ENCODE measurements at places on chromosomes 11 and 22.

DNA sequence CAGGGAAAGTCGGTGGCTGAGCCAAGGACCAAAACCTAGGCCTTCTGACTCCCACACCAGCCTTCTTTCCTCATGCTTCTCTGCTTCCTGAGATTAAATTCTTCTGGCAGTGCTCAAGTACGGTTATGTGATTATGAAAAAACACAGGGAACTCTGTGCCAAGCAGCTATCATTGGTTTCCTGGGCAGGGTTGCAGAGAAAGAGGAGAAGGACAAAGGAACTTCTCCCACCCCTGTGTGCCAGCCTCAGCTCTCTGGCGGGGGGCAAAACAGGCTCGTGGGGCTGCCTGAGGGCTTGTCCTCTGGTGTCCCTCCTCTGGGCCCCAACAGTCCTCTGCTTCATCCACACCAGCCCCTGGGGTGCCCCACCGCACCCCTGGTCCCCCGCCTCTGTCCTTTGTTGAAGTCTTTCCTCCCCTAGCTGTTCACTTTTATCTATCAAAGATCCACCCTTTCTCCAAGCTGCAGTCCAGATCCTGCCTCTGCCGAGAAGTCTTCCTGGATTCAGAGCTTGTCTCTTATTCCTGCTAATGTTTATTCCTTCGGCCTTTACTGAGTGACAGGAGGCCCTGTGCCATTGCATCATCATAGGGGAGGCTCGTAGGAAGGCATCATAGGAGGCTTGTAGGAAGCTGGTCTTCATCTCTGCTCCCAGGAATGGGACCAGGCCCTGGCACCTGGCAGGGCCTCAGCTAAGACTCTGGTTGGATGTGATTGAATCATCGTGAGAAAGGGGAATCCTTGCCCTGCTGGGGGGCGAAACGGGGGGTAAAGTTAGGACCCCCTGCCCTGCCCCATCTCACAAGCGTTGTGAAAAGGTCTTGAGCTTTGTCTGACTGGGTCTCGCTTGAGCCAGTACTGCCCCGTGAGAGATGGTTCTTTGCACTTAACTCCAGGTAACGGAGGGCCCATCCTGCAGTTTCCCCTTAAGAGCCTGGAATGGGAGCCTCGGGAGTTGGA is 11.5 kb upstream of the FTH1 start:
- peak overlapping the region; percentile 79 for H3K27ac ChIP-seq
- no peaks in the 10 kb centered on the region for H3K36me3 ChIP-seq
- no peaks in the 10 kb centered on the region for H3K27me3 ChIP-seq
- DNase-seq, result peak; percentile 55
- no peak overlapping the region for H3K4me3 ChIP-seq

- no peak for DNase-seq
- no peaks in the 10 kb centered on the region for H3K4me1 ChIP-seq
- H3K27ac ChIP-seq, result no peak overlapping the region
- H3K36me3 ChIP-seq, result no peaks in the 10 kb centered on the region
- no peaks in the 10 kb centered on the region for H3K27me3 ChIP-seq
Measured at GRCh38 chr11:39113606-39114005, 2345.8 kb downstream of the LRRC4C start.

GRCh38 chr11:120517801-120518291 is 6.3 kb downstream of the GRIK4 start:
- H3K4me1 ChIP-seq, result no peaks in the 10 kb centered on the region
- no peak overlapping the region for H3K27ac ChIP-seq
- H3K27me3 ChIP-seq, result no peaks in the 10 kb centered on the region
- no peaks in the 10 kb centered on the region for H3K36me3 ChIP-seq

DNA sequence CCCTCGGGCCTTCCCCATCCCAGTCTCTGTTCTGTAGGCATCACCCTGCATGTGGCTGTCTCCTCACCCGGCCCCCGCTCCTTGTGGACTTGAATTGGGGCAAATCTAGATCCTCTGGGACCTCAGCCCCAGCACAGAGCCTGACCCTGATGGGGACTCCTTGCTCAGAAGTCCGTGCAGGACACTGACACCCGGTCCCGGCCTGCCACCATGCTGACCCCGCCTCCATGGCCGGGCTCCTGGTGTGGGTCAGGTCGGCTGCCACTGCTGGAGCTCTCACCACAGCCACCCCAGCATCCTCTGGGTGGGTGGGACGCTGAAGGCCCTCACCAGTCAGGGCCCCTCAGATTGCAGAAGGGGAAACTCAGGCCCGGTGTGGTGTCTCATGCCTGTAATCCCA is 1.8 kb downstream of the IGLL1 start:
- no peaks in the 10 kb centered on the region for H3K4me1 ChIP-seq
- H3K36me3 ChIP-seq, result no peaks in the 10 kb centered on the region
- no peaks in the 10 kb centered on the region for H3K27me3 ChIP-seq
- no peak for DNase-seq
- H3K4me3 ChIP-seq, result no peak overlapping the region

DNA sequence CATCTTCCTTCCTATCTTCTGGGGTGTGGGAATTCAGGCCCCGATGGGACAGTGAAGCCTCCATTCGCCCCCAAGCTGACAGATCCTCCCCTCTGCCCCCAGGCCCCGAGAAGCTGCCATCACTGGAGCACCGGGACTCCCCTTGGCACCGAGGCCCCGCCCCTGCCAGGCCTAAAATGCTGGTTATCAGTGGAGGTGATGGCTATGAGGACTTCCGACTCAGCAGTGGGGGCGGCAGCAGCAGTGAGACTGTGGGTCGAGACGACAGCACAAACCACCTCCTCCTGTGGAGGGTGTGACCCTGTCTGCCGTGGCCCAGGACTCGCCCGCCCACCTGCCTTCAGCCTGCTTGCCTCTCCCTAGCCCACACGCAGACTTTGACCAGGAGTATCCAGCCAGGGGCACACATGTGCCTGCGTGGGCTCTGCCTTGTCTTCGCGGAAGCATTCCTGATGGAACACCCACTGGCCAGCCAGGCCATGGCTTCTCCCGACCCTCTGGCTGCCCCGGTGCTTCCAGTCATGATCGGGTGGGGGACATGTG is 8.6 kb upstream of the RELT start:
- H3K36me3 ChIP-seq, result no peaks in the 10 kb centered on the region
- no peak overlapping the region for H3K4me3 ChIP-seq
- no peaks in the 10 kb centered on the region for H3K4me1 ChIP-seq
- DNase-seq, result no peak
- no peak overlapping the region for H3K27ac ChIP-seq
- no peaks in the 10 kb centered on the region for H3K27me3 ChIP-seq

DNA sequence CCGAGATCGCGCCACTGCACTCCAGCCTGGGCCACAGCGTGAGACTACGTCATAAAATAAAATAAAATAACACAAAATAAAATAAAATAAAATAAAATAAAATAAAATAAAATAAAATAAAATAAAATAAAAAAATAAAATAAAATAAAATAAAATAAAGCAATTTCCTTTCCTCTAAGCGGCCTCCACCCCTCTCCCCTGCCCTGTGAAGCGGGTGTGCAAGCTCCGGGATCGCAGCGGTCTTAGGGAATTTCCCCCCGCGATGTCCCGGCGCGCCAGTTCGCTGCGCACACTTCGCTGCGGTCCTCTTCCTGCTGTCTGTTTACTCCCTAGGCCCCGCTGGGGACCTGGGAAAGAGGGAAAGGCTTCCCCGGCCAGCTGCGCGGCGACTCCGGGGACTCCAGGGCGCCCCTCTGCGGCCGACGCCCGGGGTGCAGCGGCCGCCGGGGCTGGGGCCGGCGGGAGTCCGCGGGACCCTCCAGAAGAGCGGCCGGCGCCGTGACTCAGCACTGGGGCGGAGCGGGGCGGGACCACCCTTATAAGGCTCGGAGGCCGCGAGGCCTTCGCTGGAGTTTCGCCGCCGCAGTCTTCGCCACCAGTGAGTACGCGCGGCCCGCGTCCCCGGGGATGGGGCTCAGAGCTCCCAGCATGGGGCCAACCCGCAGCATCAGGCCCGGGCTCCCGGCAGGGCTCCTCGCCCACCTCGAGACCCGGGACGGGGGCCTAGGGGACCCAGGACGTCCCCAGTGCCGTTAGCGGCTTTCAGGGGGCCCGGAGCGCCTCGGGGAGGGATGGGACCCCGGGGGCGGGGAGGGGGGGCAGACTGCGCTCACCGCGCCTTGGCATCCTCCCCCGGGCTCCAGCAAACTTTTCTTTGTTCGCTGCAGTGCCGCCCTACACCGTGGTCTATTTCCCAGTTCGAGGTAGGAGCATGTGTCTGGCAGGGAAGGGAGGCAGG is at the start of gene GSTP1:
GSTP1 (plus strand) TSS at position 566 of the 958 bp plus-strand sequence; CDS start at position 598, 32 bp downstream.
- H3K4me1 ChIP-seq, result peaks cover 5% of the 10 kb centered on the region
- peak; percentile 94 for DNase-seq
- H3K27ac ChIP-seq, result peak within 1 kb of the TSS; percentile 94
- peak within 1 kb of the TSS; percentile 64 for H3K4me3 ChIP-seq

DNA sequence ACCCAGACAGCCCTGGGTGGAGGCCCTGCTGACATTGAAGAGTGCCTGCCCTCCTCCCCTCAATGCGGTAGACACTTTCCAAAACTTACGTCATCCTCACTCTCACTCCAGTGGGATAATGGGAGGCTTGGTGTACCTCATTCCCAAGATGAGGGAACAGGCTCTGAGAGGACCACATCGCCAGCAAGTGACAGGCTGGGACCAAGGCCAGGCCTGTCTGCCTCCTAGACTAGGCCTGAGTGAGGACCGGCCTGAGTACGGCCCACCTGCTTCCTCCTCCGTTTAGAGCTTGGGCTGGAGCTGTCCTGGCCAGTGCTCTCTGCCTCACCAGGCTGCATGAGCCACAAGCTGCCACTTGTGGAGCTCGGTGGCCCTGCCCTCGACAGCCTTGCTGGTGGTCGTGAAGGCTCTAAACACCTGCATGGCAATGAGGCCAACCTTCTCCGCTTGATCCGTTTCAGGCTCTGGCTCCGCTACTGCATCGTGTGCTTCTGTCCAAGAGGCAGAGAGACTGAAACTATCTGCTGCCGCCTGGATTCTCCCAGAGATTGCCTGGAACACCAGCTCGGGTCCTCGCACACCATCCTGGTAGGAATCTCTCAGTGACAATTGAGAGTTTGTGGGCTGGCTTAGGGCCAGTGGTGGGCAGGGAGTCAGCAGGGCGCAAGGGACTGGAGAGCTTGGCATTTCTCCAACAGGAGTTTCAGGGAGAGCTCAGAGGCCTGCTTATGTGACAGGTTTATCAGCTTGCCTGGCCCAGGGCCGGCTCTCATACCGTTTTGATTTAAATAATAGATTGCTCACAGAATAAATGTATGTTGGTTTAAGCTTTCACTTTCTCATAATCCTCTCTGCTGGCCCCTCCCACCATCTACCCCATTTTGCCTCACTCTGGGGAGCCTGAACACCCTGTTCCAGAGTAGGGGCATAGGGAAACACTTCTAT is 9.4 kb downstream of the LRRC75B start:
- peaks cover 37% of the 10 kb centered on the region for H3K4me1 ChIP-seq
- no peaks in the 10 kb centered on the region for H3K27me3 ChIP-seq
- H3K4me3 ChIP-seq, result no peak overlapping the region
- no peaks in the 10 kb centered on the region for H3K36me3 ChIP-seq
- H3K27ac ChIP-seq, result peak overlapping the region; percentile 76

- no peaks in the 10 kb centered on the region for H3K4me1 ChIP-seq
- H3K36me3 ChIP-seq, result no peaks in the 10 kb centered on the region
- no peak for DNase-seq
- H3K4me3 ChIP-seq, result no peak overlapping the region
- no peak overlapping the region for H3K27ac ChIP-seq
Measured at GRCh38 chr22:28710107-28710506, 30.5 kb upstream of the TTC28 start.

DNA sequence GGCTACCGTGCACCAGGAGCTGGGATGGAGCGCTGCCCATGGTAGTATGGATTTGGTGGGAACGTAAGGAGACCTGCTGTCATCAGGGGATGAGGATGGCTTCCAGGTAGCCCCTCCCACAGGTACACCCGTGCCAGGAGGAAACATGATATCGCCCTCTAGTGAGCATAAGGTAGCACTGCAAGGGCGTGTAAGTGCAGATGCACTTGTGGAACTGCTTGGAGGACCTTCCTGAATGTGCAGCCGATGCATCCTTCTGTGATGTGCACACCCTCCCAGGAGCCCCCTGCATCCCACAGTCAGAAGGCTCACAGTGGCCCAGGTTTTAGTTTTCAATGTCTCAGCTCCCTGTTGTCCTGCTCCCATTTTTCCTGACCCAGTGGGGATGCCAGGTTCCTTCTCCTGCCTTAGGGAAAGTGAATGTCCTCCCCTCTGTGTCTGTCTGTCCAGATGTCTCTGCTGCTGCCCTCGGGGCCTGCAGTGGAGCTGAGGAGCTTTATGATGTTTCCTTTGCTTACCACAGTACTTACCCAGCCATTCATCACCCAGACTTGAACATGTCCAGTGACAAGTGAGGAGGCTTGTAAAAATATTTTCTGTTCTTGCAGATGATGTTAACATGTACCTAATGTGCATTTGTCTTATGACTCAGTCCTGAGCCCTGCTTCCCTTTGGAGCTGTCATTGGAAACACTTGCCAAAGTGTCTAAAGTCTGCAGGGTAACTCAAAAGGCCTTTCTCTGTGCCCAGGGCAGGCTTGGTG is 49.2 kb downstream of the DBX1 start:
- no peak overlapping the region for H3K4me3 ChIP-seq
- no peak overlapping the region for H3K27ac ChIP-seq
- no peaks in the 10 kb centered on the region for H3K36me3 ChIP-seq
- no peaks in the 10 kb centered on the region for H3K27me3 ChIP-seq
- H3K4me1 ChIP-seq, result no peaks in the 10 kb centered on the region
- DNase-seq, result peak; percentile 68

DNA sequence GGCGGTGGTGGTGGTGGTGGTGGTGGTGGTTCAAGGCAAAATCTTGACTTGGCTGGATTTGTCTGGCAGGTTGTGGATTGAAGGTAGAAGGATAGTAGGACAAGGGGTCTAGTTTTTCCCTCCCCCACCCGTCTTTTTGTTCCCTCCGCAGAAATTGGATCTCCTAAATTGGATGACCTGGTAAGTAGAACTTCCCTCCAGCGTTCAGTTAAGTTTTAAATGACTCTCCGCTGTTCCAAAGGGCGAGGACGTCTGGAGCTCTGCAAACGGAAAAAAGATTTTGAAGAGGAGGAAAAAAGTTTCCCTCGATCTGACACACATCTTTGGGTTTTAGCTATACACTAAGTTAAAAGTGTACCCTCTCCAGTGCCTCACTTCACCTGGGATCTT is 422 bp upstream of the LGR4 start:
- H3K4me1 ChIP-seq, result peaks cover 12% of the 10 kb centered on the region
- no peaks in the 10 kb centered on the region for H3K36me3 ChIP-seq
- H3K4me3 ChIP-seq, result peak overlapping the region; percentile 88
- peak overlapping the region; percentile 82 for H3K27ac ChIP-seq

- H3K36me3 ChIP-seq, result no peaks in the 10 kb centered on the region
- peaks cover 24% of the 10 kb centered on the region for H3K4me1 ChIP-seq
- DNase-seq, result no peak
- no peak overlapping the region for H3K27ac ChIP-seq
Measured at GRCh38 chr11:7889985-7890384, 41.1 kb downstream of the OR10A6 start.

GRCh38 chr22:27019827-27020226 is 362.4 kb downstream of the MIAT start:
- no peak overlapping the region for H3K4me3 ChIP-seq
- H3K4me1 ChIP-seq, result no peaks in the 10 kb centered on the region
- H3K27me3 ChIP-seq, result no peaks in the 10 kb centered on the region

- H3K27me3 ChIP-seq, result no peaks in the 10 kb centered on the region
- no peaks in the 10 kb centered on the region for H3K36me3 ChIP-seq
- peak; percentile 96 for DNase-seq
- H3K4me3 ChIP-seq, result no peak overlapping the region
Measured at GRCh38 chr22:50206599-50206998, 5.8 kb downstream of the SELENOO start.

- H3K4me3 ChIP-seq, result no peak overlapping the region
- no peaks in the 10 kb centered on the region for H3K27me3 ChIP-seq
- no peaks in the 10 kb centered on the region for H3K36me3 ChIP-seq
- no peak for DNase-seq
Measured at GRCh38 chr22:45469281-45470073, 33.2 kb upstream of the FBLN1 start.
